NCI-H226 (cell line): ENCODE measurements at places on chromosomes 13 and 19.

DNA sequence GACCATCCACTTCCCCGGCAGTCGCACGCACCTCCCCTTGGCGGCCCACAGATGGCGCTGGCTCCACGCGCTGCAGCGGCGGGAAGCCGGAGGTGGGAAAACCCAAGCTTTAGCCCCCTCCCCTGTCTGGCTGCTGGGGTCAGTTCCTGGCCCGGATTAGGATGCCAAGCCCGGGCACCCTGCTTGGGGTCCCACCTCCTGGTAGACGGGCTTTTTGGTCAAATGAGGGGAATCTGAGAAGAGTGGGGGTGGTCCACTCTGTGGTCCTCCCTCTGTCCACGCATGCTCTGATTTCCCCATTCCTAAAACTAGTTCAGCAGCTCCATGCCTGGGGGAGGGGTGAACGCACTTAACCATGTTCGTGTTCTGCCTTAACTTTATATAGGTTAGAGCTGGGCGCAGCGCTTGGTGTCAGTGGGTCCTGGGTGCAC lies 8.1 kb upstream of the ADGRE2 start:
- DNase-seq = no peak

DNA sequence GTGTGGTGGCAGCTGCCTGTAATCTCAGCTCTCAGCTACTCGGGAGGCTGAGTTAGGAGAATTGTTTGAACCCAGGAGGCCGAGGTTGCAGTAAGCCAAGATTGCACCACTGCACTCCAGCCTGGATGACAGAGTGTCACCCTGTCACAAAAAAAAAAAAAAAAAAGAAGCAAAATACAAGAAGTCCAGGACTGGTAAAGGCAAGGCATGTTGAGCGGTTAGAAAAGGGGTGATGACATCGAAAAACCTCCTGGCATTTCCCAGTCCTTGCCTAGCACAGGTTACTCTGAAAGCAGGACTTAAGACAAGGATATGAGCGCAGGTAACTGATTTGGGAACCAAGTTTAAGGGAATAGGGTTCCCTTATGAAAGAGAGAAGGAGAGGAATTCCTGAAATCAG lies 2.5 kb upstream of the LILRB4 start:
- DNase-seq = no peak

- no peak for DNase-seq
Measured at GRCh38 chr13:77002590-77003190, 10.8 kb downstream of the CLN5 start.

GRCh38 chr13:76471486-76471885 lies 414.7 kb downstream of the KCTD12 start:
- DNase-seq = no peak

GRCh38 chr13:32695602-32696250 lies 109.5 kb downstream of the PDS5B start:
- no peak for DNase-seq
